ENCODE measurements at places on chromosomes 7 and 10.

DNA sequence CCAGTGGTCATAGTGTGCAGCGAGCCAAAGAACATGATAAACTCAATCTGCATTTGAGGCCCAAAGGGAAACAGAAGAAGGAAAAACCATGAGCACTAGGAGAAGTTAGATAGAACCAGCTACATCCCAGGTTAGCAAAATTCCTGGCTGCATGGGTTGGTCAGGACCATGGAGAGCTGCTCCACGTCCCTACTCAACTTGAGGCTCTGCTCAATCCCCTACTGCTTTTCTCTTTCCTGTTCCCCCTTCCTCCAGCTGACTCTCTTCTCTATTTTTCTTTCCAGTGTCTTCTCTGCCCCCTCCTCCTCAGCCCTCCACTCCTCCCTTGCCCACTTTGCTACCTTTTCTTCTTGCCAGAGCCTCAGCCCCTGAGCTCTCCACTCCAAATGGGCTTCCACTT, 21.9 kb upstream of the VSIR start:
- DNase-seq: no peak

DNA sequence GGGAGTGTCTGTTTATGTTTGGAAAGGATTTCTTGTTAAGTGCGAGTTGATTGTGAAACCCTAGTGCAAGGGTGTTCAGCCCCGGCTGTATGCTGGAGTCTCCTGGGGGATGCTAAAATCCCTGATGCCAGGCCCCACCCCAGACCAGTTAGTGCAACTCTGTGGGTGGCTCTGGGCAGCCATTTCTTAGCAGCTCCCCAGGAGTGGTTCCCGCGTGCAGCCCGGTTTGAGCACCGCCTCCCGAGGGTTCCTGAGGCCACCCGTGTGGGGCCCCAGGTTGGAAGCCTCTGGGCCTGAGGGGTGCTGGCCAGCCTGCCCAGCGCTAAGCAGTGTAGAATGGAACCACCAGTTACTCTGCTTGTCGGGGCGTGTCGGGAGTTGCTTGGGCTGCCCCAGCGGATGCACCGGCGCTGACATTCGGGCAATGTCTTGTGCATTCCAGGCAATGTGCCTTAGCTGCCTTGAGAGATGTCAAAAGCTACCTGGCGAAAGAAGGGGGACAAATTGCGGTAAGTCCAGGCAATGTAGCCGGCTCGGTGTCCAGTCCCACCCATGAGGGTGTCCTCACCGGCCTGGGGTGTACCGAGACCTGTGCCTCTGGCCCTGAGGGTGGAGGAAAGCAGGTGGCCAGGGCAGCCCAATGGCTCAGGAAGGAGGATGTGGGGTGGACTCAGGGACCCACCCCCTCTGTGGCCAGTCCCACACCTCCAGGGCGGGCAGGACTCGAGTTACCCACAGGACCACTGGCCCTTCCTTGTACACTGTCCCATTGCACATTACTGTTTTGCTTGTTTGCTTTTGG, 13.2 kb downstream of the PFKFB3 start:
- DNase-seq: no peak

GRCh38 chr10:35940141-35941041, 298.3 kb upstream of the FZD8 start:
- DNase-seq: no peak

DNA sequence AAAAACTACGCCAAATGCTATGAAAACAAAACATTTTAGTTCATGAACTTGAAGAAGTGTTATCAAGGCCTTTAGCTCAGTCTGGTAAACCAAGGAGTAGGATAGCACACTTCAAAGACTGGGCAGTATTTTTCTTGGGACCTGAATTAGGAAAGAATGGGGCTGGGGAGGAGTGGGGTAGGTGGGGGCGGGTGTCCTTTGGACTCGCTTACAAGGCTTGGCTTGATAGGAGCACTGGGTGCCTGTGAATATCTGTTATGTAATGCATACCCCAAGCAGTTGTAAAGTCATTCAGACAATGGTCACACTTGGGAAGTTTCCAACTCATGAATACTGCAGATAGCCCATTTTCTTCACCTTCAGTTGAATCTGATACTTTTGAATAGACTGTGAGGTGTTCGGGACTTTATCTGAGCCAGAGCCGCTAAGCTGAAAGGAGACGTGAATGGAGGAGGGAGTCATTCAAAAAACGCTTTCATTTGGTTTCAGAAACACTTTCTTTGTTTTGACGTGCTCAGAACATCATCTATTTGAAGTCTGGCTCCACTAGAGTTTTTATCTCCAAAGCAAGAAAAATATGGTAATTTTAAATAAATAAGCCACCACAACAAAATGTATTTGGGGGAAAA, 70.1 kb upstream of the FAM204A start:
- no peak for DNase-seq

GRCh38 chr10:70603449-70603801, 884 bp upstream of the PRF1 start:
- no peak for DNase-seq

GRCh38 chr7:14368285-14368684, 378.8 kb upstream of the ETV1 start:
- no peak for DNase-seq

All from activated B cell treated with CpG ODN at 0.5 μM for 24 hours (primary cell).